Bronchial smooth muscle cell (primary cell): ENCODE measurements at places on chromosomes 1 and 21. TPM values are rescaled to one million over a fixed set of nuclear protein-coding genes. Genes with fewer than 3 reads are reported as not detected.

The CSMD2 gene
- total RNA-seq, result 0.79 and 1.7 TPM in 2 replicates

The SKI gene
- 11.2 and 14.3 TPM in 2 replicates for total RNA-seq

The MYBPHL gene
- not detected in 2 replicates for total RNA-seq

The RIMKLA gene
- under 0.01 TPM in 1 of 2 replicates, not detected in the other for total RNA-seq

The TRIM33 gene
- 12.9 and 16.2 TPM in 2 replicates for total RNA-seq

The TEX38 gene
- not detected in 2 replicates for total RNA-seq

The TAL1 gene
- not detected in 2 replicates for total RNA-seq

The CCT8 gene
- total RNA-seq, result 175 and 179 TPM in 2 replicates

The FAM131C gene
- not detected in 2 replicates for total RNA-seq

The PLPPR5 gene
- under 0.01 TPM in 2 replicates for total RNA-seq

The AVPR1B gene
- total RNA-seq, result not detected in 2 replicates

The POU3F1 gene
- 0.16 and 0.17 TPM in 2 replicates for total RNA-seq

The HSPB7 gene
- 0.47 and 2.9 TPM in 2 replicates for total RNA-seq

The COL8A2 gene
- 3.0 and 8.0 TPM in 2 replicates for total RNA-seq
